ENCODE measurements at places on chromosomes 4 and X. TPM values are rescaled to one million over a fixed set of nuclear protein-coding genes. Genes with fewer than 3 reads are reported as not detected.
A peak's percentile ranks its signal among the peaks of the same experiment; 100 is the strongest.

The AASDH gene
- 8.6 TPM for total RNA-seq

The PNMA6A gene
- not detected for total RNA-seq

GRCh38 chrX:120749141-120749846 lies 119.4 kb upstream of the C1GALT1C1 start:
- no peaks in the 10 kb centered on the region for H3K27me3 ChIP-seq
- peak; percentile 36 for DNase-seq
- no peak overlapping the region for H3K27ac ChIP-seq
- H3K36me3 ChIP-seq, result no peaks in the 10 kb centered on the region

The MAGED1 gene
- total RNA-seq, result 43.7 TPM

The DKK2 gene
- total RNA-seq, result 1.3 TPM

DNA sequence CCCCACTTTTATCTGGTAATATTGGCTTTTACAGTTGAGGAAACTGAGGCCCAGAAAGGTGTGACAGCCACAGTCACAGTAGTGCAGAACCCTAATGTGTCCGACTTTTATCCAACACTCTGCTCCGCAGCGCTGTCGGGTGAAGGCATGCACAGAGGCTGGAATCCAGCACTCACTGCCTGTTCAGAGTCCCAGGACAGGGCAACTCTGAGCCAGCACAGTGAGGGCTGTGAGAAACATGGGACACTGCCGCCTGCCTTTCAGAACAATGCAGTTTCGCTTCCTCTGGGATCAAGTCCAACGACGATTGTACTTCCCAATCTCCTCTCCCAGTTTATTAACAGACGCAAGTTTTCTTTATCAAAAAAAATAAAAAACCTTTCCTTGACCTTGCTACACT lies 41.9 kb upstream of the PDGFRA start:
- H3K4me1 ChIP-seq, result no peaks in the 10 kb centered on the region
- no peak overlapping the region for H3K27ac ChIP-seq
- no peaks in the 10 kb centered on the region for H3K36me3 ChIP-seq
- no peaks in the 10 kb centered on the region for H3K27me3 ChIP-seq
- peak; percentile 11 for DNase-seq

- no peaks in the 10 kb centered on the region for H3K4me1 ChIP-seq
- no peak for DNase-seq
- H3K4me3 ChIP-seq, result no peak overlapping the region
- no peak overlapping the region for H3K27ac ChIP-seq
These were observed 16.5 kb downstream of the PPP1R3F start for GRCh38 chrX:49286136-49286535.

The SPRY1 gene
- total RNA-seq, result 22.1 TPM

GRCh38 chr4:81282131-81282530 lies 67.1 kb upstream of the PRKG2 start:
- DNase-seq, result no peak
- no peaks in the 10 kb centered on the region for H3K27me3 ChIP-seq
- no peaks in the 10 kb centered on the region for H3K36me3 ChIP-seq
- H3K4me3 ChIP-seq, result no peak overlapping the region
- no peaks in the 10 kb centered on the region for H3K4me1 ChIP-seq

DNA sequence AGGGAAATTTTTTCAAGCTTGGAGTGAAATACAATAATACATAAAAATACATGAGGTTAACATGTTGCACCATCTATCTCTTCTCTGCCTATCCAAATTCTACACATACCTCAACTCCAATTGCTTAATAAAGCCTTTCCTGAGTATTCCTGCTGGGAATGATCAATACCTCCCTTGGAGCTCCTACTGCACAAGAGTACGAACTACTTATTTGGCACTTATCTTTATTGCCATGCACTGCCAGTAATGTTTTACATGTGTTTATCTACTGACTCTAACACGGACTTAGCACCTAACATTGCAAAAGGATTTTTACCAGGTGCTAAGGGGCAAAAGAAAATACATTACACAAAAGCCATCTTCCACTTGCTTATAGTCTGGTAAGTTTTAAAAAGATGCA lies 80.2 kb downstream of the ADGRA3 start:
- H3K4me1 ChIP-seq, result peaks cover 9% of the 10 kb centered on the region
- no peaks in the 10 kb centered on the region for H3K36me3 ChIP-seq

GRCh38 chr4:147780137-147780777 lies 48.4 kb downstream of the ARHGAP10 start:
- peak; percentile 39 for DNase-seq
- no peak overlapping the region for H3K4me3 ChIP-seq
- no peak overlapping the region for H3K27ac ChIP-seq
- no peaks in the 10 kb centered on the region for H3K36me3 ChIP-seq
- no peaks in the 10 kb centered on the region for H3K27me3 ChIP-seq

The TTC29 gene
- total RNA-seq, result not detected

DNA sequence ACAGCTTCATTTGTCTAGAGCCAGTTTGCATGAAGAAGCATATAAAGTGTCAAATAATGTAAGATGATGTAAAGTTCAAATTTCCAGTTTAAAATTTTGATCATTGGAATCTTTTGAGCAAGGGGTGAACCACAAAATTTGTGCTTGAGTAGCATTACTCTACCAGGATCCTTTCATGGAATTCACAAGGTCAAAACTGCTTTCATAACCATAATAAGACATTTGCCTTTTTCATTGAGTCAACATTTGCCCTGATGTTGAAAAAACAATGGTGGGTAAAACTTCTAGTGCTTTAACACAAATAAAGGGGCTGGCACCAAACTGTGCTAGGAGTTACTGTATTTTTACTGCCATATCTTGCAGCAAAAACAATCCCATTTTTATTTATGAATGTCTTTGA lies 142.2 kb downstream of the GLRA3 start:
- no peak overlapping the region for H3K27ac ChIP-seq
- no peak overlapping the region for H3K4me3 ChIP-seq
- no peaks in the 10 kb centered on the region for H3K36me3 ChIP-seq
- no peak for DNase-seq
- no peaks in the 10 kb centered on the region for H3K27me3 ChIP-seq

DNA sequence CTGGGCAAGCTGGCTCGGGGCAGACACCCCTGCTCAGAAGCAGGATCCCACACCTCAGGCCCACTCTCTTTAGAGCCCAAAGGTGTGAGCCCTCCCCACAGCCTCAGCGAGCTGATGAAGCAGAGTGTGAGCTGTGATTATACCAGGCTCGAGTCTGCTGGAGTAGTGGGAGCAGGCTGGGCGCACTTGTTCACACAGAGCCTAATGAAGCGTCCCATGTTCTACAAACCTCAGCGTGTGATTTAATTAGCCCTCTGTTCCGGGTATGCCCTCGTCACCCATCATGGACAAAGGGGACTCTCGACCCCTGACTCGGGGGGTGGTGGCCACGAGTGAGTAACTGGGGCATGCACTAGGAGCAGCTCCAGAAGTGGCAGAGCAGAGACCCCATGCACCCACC lies 62.3 kb downstream of the PPP2R2C start:
- H3K4me1 ChIP-seq, result no peaks in the 10 kb centered on the region
- no peak overlapping the region for H3K27ac ChIP-seq
- H3K27me3 ChIP-seq, result peaks cover 12% of the 10 kb centered on the region
- H3K4me3 ChIP-seq, result no peak overlapping the region

GRCh38 chr4:83128240-83128929 lies 13.9 kb upstream of the PLAC8 start:
- H3K4me3 ChIP-seq, result no peak overlapping the region
- no peaks in the 10 kb centered on the region for H3K27me3 ChIP-seq
- H3K36me3 ChIP-seq, result no peaks in the 10 kb centered on the region
- H3K27ac ChIP-seq, result peak overlapping the region; percentile 81

DNA sequence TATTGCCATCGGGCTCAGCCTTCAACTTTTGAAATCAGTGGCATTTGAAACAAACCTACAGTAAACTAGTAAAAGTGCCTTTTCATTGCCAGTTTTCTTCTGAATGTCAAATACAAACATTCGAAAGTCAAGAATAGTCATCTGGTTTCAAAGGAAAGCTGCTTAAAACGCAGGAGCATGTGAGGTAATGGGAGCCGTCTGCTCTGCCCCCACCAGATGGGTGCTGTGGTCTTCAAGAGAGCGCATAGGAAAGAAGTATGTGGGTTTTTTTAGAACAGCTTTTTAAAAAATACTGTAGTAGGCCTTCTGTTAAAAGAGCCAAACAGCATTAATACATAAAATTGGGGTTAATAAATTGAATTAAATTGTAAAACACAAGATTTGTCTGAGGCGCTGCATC lies 88.6 kb downstream of the STOX2 start:
- no peak overlapping the region for H3K27ac ChIP-seq
- no peaks in the 10 kb centered on the region for H3K36me3 ChIP-seq
- peaks cover 2% of the 10 kb centered on the region for H3K4me1 ChIP-seq
- H3K4me3 ChIP-seq, result no peak overlapping the region

GRCh38 chr4:7134737-7135388 lies 57.5 kb upstream of the SORCS2 start:
- H3K27me3 ChIP-seq, result no peaks in the 10 kb centered on the region
- peak; percentile 32 for DNase-seq
- H3K36me3 ChIP-seq, result no peaks in the 10 kb centered on the region
- no peak overlapping the region for H3K4me3 ChIP-seq
- no peaks in the 10 kb centered on the region for H3K4me1 ChIP-seq
- H3K27ac ChIP-seq, result peak overlapping the region; percentile 8

DNA sequence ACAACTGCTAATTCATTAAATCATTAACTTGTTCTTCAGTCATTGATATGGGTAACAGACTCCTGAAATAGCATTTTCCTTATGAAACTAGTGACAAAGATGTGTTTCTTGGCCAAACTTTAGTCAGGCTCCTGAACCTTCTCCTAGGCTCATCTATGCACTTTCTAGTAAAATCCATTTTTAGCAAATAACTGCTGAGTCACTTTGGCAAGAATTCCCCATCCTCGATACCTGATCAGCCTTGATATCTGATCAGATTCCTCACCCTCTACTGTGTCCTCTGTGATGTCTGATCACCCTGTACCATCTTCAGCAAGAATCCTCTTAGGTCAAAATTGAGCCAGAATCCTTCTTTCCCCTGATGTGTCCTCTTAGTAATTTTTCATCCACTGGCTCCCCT lies 161.2 kb upstream of the TAPT1 start:
- no peak for DNase-seq
- H3K4me1 ChIP-seq, result no peaks in the 10 kb centered on the region
- H3K27ac ChIP-seq, result no peak overlapping the region
- no peak overlapping the region for H3K4me3 ChIP-seq
- H3K27me3 ChIP-seq, result no peaks in the 10 kb centered on the region

DNA sequence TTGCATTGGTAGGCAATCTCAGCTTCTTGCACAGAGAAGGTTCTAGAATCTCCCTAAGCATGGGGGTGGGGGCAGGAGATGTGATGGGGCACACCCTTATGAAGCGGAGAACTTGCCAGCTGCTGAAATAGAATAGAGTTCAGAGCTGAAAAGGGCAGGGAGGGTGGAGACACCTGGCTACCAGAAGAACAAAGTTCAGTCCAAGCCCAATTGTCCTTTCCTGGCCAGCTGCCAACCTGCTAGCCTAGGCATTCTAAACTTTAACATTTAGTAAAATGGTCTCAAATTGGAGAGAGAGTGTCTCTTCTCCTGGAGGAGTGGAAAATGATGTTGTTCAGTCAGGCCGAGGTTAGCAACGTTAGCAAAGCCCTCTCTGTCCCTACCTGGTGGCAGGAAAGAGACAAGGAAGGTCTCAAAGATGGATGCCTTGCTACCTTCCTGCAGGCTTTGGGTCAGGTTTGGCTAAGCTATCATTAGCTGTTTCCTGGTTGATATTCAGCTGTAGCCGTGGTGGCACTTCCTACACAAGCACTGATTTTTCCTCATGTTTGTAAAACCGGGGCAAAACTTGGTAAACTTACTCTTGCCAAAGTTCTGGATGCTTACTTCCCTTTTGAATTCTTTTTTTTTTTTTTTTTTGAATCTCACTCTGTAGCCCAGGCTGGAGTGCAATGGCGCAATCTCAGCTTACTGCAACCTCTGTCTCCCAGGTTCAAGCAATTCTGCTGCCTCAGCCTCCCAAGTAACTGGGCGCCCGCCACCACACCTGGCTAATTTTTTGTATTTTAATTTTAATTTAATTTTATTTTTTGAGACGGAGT lies 34.7 kb upstream of the NYX start:
- H3K27ac ChIP-seq, result peak overlapping the region; percentile 69
- no peaks in the 10 kb centered on the region for H3K4me1 ChIP-seq
- H3K27me3 ChIP-seq, result no peaks in the 10 kb centered on the region
- no peak overlapping the region for H3K4me3 ChIP-seq
- DNase-seq, result peak; percentile 82

GRCh38 chr4:73762409-73762808 lies 22.0 kb downstream of the CXCL8 start:
- no peaks in the 10 kb centered on the region for H3K36me3 ChIP-seq
- no peak for DNase-seq
- no peaks in the 10 kb centered on the region for H3K27me3 ChIP-seq
- H3K27ac ChIP-seq, result no peak overlapping the region
- no peaks in the 10 kb centered on the region for H3K4me1 ChIP-seq
- H3K4me3 ChIP-seq, result no peak overlapping the region

Measured in transverse colon (tissue), 4 donors.